ENCODE measurements at places on chromosomes 1 and 21.

DNA sequence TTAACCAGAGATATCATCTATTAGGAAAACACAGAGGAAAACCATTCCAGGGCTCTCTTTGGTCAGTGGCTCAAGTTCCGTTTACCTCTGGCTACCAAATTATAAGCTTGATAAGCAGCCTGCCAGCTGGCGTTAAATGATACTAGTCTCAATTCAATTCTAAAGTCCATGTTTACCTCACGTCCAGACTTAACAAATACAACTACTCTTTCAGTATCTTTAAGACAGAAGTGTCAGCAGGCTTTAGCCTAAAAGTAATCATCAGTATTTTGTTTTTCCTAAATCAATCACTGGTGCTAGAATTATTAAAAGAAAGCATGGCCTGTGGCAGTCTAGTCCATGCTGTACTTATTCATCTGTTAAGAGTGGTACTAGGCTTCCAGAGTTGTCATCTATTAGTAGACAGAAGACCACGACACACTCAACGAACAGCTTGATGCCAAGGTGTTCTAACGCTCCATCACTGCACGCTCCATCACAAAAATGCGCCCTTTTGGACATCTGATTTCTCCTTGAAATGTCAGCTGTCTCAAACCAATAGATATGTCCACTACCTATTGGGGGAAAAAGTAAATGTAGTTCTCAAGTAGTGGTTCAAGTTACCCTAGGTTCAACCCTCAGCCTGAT, 1.5 kb downstream of the IVNS1ABP start:
- DNase-seq: no peak

- DNase-seq: no peak
These were observed at the start of gene GIPC2 for GRCh38 chr1:78045926-78046778. TSS of gene GIPC2 (plus strand) at chr1:78045966. CDS start at chr1:78046095, 129 bp downstream.

- no peak for DNase-seq
These were observed 59.4 kb upstream of the IFI44L start for GRCh38 chr1:78560811-78561210.

GRCh38 chr21:25179116-25179515, 428.2 kb downstream of the MRPL39 start:
- no peak for DNase-seq

GRCh38 chr1:236502972-236503639, 20.7 kb upstream of the LGALS8 start:
- no peak for DNase-seq

DNA sequence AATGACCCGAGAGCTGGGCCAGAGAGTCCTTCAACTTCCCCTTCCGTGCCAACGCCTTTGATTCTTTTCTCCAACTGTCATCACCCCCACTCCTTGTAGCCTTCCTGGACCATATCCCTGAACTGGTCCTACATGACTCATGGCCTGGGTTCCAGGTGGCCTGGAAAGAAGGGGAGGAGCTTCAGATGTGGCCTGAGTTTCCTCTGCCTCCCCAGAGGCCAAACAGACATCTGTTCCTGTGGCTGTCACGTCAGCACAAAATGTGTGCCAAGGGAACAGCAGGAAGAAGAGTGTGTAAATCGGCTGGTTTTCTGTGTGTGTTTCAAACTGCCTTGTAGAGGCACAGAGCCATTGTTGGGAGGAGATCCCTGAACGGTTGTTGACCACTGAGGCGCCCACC, 24.9 kb upstream of the KIRREL1 start:
- DNase-seq: no peak

GRCh38 chr1:8390707-8391106, 72.8 kb downstream of the SLC45A1 start:
- DNase-seq: no peak

GRCh38 chr1:33468967-33469366, 3.5 kb upstream of the ZSCAN20 start:
- no peak for DNase-seq

DNA sequence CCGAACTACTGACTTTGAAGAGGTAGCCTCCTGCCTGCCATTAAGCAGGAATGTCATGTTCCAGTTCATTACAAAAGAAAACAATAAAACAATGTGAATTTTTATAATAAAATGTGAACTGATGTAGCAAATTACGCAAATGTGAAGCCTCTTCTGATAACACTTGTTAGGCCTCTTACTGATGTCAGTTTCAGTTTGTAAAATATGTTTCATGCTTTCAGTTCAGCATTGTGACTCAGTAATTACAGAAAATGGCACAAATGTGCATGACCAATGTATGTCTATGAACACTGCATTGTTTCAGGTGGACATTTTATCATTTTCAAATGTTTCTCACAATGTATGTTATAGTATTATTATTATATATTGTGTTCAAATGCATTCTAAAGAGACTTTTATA, 159.8 kb upstream of the SGIP1 start:
- DNase-seq: no peak

DNA sequence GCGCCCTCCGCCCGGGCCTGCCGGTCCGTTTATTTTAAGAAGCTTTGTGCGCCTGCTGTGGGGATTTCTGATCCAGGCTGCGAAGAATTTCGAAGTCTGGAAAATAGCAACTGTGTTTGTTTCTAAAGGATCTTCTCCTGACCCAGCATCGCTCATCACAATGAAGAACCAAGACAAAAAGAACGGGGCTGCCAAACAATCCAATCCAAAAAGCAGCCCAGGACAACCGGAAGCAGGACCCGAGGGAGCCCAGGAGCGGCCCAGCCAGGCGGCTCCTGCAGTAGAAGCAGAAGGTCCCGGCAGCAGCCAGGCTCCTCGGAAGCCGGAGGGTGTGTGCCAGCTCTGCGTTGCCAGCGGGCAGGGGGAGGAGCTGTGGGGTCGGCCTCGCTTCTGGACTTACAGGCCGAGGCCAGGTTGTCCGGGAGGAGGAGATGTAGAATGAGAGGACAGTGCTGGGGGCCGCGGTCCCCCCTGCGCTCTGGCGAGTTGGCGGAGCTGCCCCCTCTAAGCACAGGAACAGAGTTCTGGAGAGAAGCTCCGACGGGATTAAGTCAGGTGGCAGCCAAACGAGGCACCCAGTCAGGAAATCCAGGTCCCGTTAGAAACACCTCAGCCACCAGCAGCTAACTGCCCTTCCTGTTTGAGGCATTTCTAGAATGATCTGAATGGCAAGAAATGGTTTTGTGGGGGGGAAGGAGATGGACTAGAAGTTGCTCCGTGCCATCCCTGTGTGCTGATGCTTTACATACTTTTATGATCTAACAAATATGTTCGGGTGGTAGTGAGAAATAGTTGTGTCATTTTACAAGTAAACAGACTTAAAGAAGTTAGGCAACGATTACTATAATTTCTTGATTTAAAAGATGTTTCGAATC, 948 bp downstream of the TXLNA start:
- no peak for DNase-seq

DNA sequence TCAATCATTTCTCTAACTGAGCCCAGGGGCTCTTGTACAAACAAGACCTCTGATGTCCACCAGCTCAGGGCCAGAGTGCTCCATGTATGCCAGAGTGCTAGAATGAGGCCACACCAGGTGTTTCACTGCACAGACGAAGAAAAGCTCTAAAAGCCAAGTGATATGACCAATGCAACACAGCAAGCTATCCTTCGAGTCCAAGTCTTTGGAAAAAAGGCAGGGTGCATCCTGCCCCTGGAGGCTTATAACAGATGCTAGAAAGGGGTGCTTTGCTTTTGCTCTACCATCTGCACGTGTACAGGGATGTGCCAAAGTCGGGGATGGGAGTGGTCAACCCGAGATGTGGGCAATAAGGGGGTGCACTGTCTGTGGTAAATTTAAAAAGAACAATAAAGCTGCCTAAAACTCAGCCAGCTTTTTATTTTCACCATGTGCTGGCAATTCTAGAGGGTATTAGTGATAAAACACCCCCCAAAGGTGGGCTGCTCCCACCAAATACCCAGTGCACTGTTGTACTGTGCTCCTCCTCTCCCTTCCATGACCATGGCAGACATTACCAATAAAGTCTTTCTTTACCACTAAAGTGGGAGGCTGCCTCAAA, 32.1 kb downstream of the SMIM12 start:
- no peak for DNase-seq

DNA sequence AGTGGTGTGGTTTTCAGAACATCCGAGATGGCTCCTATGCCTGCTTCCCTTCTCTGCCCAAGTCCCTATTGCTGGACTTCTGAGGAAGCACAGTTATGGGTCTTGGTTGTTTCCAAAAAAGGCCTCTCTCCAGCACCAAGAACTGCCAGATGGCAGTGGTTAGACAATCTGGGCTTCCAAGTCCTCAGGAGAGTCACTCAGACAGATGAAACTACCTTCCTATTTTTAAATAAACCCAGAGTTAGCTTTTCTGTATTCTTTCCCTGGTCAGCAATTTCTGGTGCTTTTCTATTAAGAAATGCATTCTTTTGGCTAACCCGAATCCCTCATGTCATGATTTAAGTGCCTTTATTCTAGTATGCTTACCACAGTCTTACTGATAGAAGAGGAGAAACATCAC, 245.9 kb downstream of the PRDM2 start:
- DNase-seq: no peak

- no peak for DNase-seq
These were observed 24.7 kb downstream of the TENT5C start for GRCh38 chr1:117630423-117630998.

- no peak for DNase-seq
These were observed 56.5 kb upstream of the C1orf53 start for GRCh38 chr1:197845886-197846285.

GRCh38 chr1:199857108-199857507, 170.4 kb upstream of the NR5A2 start:
- DNase-seq: no peak

GRCh38 chr1:154418062-154418921, 13.1 kb downstream of the IL6R start:
- DNase-seq: peak; percentile 16

DNA sequence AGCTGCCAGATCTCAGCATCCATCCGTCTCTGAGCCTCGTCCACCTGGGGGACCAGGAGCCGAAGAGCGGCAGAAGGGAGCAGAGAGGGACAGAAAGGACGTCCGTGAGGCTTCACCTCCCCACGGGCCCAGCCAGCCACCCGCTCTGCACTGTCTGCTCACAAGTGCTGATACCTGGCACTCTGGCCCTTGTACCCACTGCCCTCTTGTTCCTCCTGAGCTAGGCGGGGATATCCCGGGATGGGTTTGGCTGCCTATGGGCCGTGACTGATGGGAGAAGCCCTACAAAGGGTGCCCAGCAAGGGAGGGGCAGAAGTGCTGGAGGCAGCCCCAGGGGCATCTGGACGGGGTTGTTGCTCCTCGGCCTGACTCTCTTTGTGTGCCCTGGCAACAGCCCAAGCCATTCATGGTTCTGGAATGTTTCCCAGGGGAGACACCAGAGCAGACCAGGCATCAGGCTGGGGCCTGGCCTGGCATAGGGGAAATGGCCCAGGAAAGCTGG, 57.6 kb downstream of the LDLRAD2 start:
- DNase-seq: no peak

- no peak for DNase-seq
These were observed 187.0 kb upstream of the ESRRG start for GRCh38 chr1:216910081-216910840.

DNA sequence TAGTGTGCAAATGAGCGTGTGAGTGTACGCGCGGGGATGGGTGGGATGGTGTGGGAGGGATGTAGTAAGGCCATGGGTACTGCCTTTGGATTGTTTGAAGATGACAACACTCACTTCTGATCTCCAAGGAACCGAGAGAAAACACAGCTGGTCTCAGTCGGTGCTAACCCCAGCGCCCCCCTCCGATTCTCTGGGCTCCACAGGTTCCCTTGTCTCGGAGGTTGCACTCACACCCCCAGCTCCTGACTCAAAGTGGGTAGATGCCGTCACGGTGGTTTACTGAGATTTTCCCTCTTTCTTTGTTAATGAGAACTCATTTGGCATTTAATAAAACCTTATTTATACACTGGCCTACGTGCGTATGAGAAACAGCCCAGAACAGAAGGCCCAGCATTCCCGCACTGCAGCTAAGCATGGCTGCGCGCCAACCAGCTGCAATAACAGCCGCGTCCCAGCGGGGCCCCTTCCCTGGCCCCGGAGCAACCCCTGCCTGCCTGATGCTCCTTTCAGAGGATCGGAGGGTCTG, 25.8 kb downstream of the ABCA4 start:
- DNase-seq: no peak

DNA sequence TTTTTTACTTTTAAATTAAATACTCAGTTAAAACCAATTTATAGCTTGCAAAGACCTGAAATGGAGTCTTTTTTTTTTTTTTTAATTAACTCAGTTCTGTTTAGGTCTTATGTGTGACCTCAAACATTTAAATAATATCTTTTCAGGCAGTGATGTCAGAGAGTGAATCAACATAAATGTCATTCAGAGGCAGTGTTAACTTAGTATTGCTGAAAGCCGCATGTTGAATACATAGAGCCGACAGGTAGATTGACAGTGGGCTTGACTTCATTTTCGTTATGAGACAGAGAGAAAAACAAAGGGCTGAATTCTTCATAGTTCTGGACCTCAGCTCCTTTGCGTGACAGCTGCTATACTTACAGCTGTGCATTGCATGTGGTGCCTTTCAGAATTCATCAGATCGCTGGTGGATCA, 51.5 kb downstream of the PRDM2 start:
- DNase-seq: no peak

DNA sequence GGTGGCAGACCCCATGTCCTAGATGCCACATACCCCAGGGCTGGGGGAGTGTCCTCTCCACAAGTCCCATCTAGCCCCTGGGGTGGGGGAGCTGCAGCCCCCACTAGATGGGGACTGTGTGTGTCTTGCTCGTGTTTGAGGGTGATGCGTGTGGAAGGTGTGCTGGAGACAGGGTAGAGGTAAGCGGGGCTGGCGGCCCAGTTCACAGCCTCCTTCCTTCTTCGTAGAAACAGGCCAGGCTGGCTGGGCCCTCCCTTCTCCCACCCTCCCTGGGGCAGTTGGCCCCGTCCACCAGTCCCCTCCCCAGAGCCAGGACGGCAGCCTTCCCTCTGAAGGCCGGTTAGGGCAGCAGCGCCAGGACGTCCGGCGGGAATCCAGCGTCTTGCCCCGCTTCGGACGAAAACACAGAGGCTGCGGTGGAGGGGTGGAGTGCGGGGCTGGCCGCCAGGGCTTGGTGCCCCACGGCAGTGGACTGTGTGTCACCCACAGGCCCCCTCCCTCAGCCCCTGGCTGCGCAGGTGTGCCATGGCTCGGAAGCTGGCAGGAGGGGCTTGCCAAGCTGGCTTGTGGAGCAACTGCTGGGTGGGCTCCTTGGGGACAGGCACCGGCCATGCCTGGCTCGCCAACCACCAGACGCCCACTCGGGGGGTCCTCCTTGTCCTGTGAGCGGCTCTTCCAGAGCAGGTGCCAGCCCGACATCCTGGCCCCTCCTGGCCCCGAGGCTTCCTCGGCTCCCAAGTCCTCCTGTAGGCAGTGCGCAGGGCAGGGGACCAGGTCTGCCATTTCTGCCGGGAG, 3.6 kb downstream of the PRDM16 start:
- DNase-seq: no peak

- no peak for DNase-seq
These were observed 8.9 kb upstream of the KCNN3 start for GRCh38 chr1:154879038-154879421.

DNA sequence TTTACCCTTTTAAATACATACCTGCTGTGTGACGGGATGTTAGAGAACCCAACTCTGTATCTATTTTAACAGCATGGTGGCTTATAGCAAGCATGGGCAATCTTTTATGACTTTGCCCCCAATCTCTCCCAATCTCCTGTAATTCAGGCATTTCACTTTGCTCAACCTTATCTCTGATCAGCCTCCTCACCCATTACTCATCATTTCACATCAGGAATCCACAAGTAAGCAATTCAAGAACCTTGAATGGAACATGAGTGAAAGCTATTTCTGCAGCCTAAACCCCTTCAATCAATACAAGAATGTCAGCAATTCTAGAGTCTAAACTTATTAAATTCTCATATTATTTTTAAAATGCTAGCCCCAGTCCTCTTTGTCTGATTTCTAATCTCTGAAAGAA, 199.8 kb downstream of the ST6GALNAC3 start:
- no peak for DNase-seq

- no peak for DNase-seq
These were observed 139.9 kb downstream of the PTGER3 start for GRCh38 chr1:70907563-70908310.

Measured in effector CD4-positive, alpha-beta T cell (primary cell).